IPS DF 6.9 (cell line): ENCODE measurements at places on chromosomes 5 and 9.

- no peak for DNase-seq
Measured at GRCh38 chr5:65828022-65828896, 98.1 kb upstream of the ERBIN start.

- no peak for DNase-seq
Measured at GRCh38 chr9:114163517-114163951, 8.2 kb downstream of the COL27A1 start.

GRCh38 chr9:106829666-106830408 lies 33.1 kb upstream of the ZNF462 start:
- DNase-seq: no peak

DNA sequence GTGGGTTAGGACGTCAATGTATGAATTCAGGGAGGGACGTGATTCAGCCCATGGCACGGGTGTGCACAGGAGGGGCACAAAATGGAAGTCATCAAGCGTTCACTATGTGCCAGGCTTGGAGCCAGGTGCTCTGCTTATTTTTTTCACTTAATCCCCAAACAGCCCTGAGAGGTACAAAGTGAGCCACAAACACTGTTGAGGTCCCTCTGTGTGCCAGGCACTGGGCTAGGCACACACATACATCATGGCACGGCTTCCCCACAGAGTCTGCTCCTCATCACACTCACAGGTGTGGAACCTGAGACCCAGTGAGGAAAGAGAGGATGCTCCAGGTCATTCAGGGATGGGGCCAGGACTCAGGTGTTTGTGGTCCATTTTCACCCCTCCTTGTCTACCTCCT lies 68.1 kb downstream of the GALNT12 start:
- no peak for DNase-seq

DNA sequence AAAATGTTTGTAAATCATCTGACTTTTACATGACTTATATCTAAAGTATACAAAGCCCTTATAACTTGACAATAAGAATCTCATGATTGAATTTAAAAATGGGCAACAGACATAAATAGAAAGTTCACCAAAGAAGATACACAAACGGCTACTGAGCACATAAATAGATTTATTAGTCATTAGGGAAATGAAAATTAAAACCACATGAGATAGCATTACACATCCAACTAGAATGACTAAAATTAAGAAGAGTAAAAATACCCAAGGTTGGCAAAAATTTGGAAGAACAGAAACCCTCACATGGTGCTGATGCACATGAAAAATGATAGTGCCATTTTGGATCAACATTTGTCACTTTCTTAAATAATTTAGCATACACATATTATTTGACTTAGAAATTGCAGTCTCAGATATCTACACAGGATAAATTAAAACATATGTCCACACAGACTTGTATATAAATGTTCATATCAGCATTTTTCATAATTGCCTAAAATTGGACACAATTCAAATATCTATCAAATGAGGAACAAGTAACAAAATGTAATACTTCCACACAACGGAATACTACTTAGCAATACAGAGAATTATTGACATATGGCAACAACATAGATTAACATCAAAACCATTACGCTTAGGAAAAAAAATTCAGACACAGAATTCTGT lies 359.1 kb upstream of the DAB2 start:
- no peak for DNase-seq

DNA sequence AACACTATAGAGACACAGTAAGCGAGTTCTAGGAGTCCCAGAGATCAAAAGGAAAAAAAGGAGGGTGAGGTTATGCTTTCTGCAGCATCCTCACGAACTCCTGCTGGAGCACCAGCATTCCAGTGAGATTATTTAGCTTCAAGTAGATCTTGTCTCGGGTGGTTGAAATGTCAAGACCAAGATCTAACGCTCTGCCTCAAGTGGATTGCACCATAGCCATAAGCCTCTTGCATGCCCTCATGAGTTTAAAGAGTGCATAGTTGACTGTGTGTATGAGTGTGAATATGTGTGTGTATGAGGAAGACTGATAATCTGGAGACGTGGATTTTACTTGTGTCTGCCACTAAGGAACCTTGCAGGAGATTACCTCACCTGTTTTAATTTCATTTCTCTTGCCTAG lies 335.3 kb upstream of the ADAMTSL1 start:
- DNase-seq: no peak

DNA sequence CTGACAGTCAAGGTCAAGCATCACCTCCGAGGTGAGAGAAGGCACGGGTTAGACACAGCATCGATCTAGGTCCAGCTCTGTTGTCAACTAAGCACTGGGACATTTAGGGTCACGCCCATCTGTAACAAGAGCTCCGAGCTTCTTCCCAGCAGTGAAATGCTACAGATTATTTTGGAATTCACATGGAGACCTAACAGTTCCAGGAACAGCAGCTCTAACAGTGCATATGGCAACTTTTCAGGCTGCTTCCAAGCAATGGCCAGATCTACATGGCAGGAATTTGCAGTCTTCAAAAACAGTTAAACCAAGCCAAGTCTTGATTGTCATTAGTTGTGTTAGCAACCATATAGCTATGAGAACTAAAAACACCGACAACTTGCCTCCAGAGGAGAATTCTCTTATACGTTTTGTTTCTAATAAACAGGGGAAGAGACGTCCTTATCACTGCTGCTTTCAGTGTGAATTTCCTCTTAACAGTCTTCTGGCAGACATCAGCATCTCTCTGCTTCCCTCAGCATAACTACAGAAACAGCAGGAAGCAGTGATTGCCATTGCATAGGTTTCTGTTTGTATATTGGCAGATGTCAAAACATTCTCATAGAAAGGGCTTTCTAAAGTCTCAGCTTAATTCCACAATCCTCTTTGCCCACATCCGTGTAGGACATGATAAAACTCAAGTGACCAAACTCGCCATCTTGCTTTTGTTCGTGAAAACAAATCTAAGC lies 242.1 kb upstream of the DAPK1 start:
- no peak for DNase-seq

DNA sequence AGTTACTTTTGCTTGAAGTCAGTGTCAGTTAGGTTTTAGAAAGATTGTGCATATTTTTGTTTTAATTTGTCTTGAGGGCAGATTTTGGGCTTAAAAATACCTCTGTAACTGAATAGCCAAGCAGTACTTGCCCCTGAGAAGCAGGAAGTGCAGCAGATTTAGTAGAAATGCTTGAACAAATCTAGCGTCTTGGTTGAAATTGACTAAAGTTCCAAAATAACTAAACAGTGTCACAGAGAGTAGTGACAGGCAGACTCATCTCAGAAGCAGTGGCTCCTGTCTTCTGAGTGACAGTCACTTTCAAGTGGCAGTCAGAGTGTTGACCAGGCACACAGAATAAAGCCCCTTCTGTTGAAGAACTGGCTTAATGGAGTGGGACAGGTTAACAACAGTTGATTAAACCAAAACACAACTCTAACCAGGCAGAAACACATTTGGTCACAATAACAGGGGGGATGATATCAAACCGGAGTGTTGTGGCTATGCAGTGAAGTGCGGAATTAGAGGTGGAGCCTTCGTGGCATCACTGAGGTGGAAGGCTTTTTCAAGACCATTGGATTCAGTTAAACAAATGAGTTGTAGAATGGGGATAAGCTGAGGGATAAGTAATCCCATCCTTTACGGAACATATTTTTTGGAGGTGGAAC lies 29.1 kb downstream of the TRIO start:
- DNase-seq: no peak

GRCh38 chr5:72477176-72477575 lies 30.0 kb downstream of the ZNF366 start:
- DNase-seq: no peak

- DNase-seq: no peak
Measured at GRCh38 chr9:108103046-108103693, 613.6 kb upstream of the KLF4 start.

DNA sequence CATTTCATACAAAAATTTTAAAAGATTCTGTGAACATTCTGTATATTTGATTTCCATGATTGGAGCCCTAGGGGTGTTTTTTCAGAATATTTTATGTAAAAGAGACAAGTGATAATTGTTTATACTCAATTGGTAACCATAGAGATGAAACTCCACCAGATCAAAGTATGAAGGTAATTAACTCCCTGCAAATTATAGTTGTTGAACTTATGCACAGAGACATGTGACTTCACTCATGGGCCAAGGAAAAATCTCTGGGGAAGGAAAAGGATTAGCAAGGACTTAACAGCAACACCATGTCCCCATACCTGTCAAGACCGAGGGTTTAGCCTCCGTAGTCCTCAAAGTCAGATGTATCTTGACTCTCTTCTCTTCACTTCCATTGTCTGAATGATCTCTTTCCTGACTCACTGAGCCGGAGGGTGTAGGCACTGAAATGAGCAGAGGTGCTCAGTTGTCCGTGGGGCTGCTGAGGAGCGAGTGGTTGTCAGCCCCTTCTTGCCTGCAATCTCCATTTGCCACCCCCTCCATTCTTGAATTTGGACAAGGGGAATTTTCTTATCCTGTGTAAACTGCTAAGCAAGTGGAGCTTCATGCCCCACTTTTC lies 17.5 kb upstream of the CXCL14 start:
- no peak for DNase-seq

DNA sequence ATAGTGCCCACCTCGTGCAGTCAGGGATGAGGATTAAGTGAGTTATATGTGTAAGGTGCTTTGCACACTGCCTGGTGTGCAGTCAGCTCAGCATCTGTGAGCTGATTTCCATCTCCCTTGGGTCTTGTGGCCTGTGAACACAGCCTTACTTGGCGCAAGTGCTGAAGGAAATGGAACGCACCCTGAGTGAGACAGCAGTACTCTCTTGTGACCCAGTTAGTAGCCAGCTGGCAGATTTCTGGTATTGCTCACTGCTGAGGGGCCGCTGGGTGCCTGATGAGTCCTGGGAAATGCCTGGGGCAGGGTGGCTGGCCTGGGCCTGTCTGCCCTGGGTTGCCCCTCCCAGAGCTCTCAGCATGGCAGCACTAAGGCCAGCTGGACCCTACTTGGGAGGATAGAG lies 90.9 kb upstream of the BOD1 start:
- DNase-seq: no peak

GRCh38 chr5:134446938-134447337 lies 35.3 kb upstream of the CDKN2AIPNL start:
- no peak for DNase-seq

- no peak for DNase-seq
Measured at GRCh38 chr9:133664173-133665050, 28.2 kb downstream of the DBH start.
